NCI-H1694 (cell line): ENCODE measurements at places on chromosomes 7 and 10.

- DNase-seq: no peak
Observed at GRCh38 chr10:67127441-67127840, 201.6 kb downstream of the LRRTM3 start.

- no peak for DNase-seq
Observed at GRCh38 chr7:122902751-122903495, 16.7 kb upstream of the CADPS2 start.

- DNase-seq: no peak
Observed at GRCh38 chr7:8125680-8126444, 136.1 kb downstream of the ICA1 start.

- no peak for DNase-seq
Observed at GRCh38 chr7:24291271-24291670, 7.3 kb downstream of the NPY start.

GRCh38 chr7:121562259-121562658 is 166.2 kb upstream of the FAM3C start:
- DNase-seq: no peak

- no peak for DNase-seq
Observed at GRCh38 chr7:2038931-2039728, 193.6 kb downstream of the MAD1L1 start.

DNA sequence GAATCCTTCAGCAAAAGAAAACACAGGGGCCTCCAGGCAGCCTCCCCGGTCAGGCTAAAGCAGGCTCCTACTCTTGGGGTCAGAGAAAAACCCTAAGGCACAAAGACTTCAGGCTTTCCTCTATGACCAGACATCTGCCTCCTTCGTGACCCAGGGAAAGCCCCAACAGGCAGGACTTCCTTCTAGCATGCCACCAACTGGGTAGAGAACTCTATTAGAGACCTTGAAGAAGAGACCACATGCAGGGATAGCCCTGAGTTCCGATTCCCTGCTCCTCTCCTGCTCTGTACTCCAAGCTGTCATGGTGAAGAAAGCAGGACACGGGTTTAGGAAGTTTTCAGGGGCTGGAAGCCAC is 1.3 kb downstream of the TRPV6 start:
- no peak for DNase-seq
